ENCODE measurements at places on chromosomes 16 and 17.

GRCh38 chr16:86960266-86960665 lies 356.9 kb downstream of the C16orf95 start:
- no peak for DNase-seq

GRCh38 chr16:89074803-89075688 lies 18.6 kb upstream of the ACSF3 start:
- no peak for DNase-seq

GRCh38 chr16:86761111-86762031 lies 183.0 kb downstream of the FOXL1 start:
- DNase-seq: no peak

- DNase-seq: no peak
Measured at GRCh38 chr17:18981642-18982424, 22.7 kb downstream of the FAM83G start.

DNA sequence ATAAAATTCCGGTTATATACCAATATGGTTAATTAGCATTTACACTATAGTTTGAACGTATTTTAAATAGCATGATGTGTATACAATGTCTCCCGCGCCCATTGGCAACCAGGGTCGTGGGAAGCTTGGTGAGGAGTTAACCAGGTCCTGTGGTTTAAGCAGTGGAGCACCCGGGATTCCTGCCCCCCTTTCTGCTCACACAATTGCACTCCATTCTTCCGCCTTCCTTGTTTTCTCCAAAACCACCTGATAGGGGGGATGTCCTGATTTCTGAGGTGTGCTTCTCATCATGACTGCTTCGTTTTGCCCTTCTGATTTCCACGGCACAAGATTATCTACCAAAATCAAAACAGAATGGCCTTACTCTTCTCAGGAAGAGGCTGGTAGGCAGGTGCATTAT lies 35.8 kb downstream of the WIPI1 start:
- DNase-seq: no peak

DNA sequence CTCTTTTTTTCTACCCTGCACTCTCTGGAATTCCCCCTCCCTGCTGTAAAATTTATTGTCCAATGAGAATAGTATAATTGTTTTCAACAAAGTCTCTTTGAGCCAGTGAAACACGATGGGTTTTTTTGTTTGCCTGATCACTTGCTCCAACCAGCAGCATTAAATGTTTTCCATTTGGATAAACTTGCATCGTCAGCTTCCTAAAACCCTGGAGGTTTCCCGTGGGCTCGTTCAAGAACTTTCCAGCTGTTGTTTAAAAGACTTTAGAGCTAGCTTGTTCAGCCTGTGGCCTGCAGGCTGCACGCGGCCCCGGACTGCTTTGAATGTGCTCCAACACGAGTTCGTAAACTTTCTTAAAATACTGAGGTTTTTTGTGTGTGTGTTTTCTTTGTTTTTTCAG lies 14.9 kb downstream of the NAGPA start:
- DNase-seq: no peak

DNA sequence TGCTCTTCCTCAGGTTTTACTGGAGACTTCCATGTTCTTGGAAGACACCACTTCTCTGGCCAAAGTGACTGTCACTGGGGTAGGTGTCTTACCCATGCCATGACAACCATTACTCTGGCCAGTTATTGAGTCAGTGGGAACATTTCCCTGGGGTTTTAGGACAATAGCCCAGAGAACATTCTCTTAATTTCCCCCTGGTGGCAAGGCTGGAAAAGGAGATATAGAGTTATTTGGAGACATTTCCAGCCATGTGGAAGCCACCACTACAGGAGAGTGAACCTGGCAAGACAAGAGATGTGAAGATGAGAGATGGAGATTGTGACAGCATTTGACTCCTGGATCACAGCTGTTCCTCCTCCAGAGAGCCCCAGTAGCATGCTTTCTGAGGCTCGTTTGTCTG lies 106.2 kb downstream of the CDK5R1 start:
- DNase-seq: no peak

DNA sequence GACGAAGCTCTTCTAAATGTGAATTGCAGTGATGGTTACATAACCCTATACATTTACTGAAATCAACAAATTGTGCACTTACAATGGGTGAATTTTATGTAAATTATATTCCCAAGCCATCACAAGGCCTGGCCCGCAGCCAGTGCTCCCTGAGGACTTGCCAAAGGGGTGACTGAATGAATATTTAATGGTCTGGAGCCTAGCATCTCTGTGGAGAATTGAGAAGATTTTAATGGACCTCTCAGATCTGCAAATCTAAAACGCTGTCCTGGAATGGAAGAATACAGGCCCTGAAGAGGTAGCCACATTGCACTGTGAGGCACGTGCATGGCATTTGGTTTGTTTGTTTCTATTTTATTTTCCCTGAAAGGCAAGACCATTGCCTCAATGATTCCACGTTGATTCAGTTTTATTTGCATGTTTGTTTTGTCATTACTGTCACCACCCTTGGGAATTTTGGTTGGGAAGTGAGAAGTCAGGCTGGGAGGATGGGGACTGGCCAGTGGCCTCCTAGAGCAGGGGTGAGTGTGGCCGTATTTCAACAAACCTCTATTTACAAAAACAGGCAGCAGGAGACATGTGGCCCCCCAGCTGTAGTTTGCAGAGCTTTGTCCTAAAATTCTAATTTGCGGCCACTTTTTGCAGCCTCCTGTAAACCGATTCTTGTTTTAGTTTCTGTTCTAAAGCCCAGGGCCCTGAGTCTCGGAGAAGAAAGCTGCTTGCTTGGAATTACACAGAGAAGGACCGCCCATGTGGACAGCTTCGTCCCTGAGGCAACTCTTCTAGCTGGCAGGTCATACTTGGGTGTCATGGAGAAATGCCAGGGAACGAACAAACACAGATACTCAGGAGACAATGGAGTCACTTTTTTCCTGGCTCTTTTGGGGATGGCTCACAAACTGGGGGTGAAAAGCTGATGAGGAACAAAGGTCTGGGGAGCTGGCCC lies 40.5 kb upstream of the GCSH start:
- no peak for DNase-seq

- peak; percentile 19 for DNase-seq
Measured at GRCh38 chr17:43673516-43674323, 12.0 kb upstream of the MEOX1 start.

DNA sequence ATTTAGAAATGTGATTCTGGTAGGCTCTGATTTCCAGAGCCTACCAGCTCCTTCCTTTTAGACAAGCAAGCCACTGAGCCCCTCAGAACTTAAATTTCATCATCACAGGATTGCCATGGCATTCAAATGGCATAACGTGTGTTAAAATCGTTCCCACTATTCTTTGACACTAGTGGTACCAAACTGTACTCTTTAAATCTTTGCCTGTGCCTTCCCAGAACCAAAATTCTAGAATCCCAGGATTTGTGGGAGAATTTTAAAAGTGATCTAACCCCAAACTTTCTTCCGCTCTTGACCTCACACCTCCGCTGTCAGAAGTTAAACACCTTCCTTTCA lies 287 bp upstream of the INTS2 start:
- DNase-seq: no peak

GRCh38 chr16:3514621-3515020 lies 13.8 kb downstream of the CLUAP1 start:
- DNase-seq: no peak

- no peak for DNase-seq
Measured at GRCh38 chr16:8712589-8713361, 38.4 kb downstream of the ABAT start.

- DNase-seq: no peak
Measured at GRCh38 chr16:2518823-2519710, 1.1 kb upstream of the AMDHD2 start.

DNA sequence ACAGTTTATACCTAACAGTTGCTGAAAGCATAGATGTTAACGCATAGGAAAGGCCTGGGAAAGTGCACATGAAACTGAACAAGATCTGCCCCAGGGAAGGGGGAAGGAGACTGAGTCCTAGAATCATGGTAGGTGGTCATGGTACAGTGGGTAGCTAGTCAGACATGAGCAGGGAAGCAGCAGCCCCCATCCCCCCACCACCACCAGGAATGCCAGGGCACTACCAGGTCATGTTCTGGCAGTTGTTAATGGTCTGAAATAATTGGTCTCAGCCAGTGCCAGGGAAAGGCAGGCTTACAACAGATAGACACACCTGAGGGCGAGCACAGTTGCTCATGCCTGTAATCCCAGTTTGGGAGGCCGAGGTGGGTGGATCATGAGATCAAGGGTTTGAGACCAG lies 185.2 kb downstream of the CPPED1 start:
- DNase-seq: no peak

DNA sequence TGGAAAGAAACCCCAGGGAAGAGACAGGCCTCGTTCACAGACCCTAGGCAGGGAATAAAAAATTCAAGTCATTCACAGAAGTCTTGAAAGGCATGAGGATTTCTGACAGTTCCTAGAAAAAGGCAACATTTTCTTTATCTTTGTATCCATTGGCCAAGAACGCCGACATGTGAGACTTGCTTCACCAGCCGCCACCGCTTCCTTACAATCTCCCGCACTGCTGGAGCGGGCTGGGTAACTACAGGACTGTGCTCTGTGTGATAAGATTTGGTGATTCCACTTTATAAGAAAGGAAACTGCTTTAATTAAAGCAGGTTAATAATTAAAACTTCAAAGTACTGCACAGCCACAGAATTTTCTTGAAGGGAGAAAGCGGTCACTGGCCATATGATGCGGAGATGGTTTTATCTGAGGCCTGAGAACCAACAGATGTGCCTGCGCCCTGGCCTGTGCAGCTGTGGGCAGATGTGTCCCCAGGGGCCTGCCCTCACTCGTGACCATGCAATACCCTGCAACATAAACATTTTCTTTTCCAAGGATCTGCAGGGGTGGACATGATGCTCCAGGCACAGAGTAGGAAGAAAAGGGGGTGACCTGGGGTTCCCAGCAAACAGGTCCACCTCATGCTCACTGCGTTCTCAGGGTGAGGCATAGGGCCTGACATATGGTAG lies 13.0 kb upstream of the LGALS3BP start:
- no peak for DNase-seq

GRCh38 chr16:86382774-86383407 lies 127.4 kb upstream of the FOXF1 start:
- DNase-seq: no peak

- peak; percentile 14 for DNase-seq
Measured at GRCh38 chr16:85759631-85760419, 8.9 kb upstream of the C16orf74 start.

GRCh38 chr16:27515874-27516353 lies 33.8 kb downstream of the GTF3C1 start:
- no peak for DNase-seq

DNA sequence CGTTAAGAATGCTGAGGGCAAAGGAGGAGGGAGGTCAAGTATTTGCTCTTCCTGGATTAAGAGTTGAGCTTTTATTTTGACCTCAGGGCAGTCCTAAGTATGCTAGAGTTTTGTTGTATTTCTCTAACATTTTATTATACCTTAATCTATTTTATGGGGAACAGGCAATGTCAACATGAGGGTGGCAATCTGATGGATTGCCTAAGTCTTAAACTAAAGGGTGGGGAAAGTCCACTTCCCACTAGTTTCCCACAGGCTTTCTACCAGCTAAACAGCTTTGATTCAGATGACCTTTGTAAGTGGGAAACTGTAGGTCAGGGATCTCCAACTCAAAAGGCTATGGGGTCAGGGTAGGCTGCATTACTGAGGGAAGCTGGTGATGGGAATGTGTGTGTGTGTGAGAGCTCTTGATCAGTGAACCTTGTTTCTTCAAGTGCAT lies 24.9 kb downstream of the HSD17B2 start:
- no peak for DNase-seq

All from gastrocnemius medialis (tissue), 4 donors.